ENCODE measurements at places on chromosomes 6 and 20. TPM values are rescaled to one million over a fixed set of nuclear protein-coding genes. Genes with fewer than 3 reads are reported as not detected.

The ZKSCAN4 gene
- total RNA-seq = 2.7 TPM

GRCh38 chr6:76992553-76992952, 470.7 kb downstream of the HTR1B start:
- DNase-seq = no peak

GRCh38 chr6:66264376-66264775, 557.4 kb upstream of the EYS start:
- no peak for DNase-seq

GRCh38 chr20:10047427-10047826, 12.6 kb downstream of the ANKEF1 start:
- no peak for DNase-seq

DNA sequence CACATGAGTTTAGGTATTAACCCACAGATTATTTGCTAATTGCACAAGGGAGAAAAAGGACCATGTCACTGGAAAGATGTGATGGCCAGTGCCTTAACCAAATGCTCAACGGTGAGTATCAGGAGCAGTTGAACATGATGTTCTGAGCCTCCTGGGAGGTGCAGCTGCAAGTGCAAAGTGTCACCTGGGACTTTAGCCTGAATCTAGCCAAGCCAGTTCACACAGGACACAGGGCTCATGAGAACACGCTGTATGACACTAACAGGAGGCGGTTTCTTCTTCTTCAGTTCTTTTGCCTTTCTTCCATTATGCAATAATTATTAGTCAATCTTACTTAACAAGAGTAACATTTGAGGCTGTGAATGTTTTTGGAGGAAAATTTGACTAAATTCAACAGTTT, 225.3 kb downstream of the THBS2 start:
- no peak for DNase-seq

Data from mesenteric fat pad (tissue), 1 donor.